ENCODE measurements at places on chromosomes 7 and 10.
A peak's percentile ranks its signal among the peaks of the same experiment; 100 is the strongest.

- no peak for DNase-seq
These were observed 9.0 kb downstream of the EIF4H start for GRCh38 chr7:74183142-74183541.

GRCh38 chr7:1939434-1940401 is 269.6 kb downstream of the ELFN1 start:
- peak; percentile 61 for DNase-seq

DNA sequence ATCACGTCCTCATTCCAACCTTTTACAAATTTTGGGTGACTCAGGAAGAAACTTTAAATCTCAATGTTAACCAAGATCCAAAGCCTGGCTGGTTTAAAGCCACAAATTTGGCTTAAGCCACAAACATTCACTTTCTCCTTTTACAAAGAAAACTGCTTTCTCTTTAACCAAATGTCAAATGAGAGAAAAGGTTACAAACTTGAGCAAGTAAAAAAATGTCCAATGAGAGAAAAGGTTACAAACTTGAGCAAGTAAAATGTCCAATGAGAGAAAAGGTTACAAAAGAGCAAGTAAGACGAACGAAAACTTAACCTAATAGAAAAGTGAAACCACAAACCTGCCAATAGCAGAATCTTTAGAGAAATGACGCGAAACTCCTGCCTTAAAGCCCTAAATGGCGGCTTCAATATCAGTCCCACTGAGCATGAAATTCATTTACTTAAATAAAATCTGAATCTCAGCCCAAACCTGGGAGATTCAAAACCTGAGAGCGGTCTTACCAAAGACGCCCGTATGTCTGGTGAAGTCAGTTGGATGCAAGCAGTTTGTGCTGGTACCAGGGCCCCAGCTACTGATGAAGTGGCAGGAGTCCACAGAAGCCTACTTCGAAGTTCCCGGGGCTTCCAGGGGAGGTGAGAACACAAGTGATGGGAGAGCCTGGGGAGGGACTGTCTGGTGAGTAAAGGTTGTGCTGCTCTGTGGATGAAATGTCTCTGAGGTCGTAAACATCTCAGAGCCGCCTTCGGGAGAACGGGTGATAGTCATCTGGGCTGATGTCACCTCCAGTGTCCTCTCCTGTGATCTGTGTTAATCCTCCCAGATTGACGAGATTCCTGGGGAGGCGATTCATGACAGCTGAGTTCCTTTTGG is 74.6 kb downstream of the PAXIP1 start:
- DNase-seq = peak; percentile 95

DNA sequence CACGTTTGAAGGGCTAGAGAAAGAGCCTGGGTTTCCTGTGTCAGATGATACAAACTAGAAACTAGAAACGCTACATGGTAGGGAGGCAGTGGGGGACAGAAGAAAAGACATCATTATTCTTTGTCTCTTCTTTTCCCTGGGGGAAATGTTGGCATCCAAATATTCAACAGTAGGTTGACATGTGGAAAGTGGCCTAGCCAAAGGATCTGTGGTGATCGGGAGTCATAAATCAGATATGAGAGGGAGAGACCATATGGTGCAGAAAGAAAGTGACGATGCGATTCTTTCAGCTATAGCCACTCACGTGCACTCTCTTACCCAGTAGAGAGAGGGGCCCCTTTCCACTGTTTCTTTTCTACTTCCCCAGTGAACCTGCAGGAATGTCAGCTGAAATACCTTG is 964.7 kb downstream of the LRMDA start:
- DNase-seq = peak; percentile 81

DNA sequence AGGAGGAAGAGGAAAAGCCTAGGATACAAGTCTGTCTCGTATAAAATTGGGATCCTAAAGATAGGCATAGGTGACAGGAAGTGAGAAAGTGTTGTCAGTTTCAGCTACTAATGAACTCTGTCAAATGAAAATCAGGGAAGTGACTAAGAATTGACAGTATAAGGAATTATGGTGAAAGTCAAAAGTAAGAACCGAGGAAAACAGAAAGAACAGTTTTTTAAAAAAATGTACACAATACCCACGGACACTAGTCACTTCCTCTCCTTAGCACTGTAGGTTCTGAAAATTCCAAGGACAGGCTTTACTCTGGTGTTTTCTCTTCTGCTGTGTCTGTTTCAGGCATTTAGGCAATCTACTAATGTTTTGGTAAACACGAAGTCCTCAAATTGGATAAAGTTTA is 42.3 kb downstream of the ATAD1 start:
- peak; percentile 22 for DNase-seq

DNA sequence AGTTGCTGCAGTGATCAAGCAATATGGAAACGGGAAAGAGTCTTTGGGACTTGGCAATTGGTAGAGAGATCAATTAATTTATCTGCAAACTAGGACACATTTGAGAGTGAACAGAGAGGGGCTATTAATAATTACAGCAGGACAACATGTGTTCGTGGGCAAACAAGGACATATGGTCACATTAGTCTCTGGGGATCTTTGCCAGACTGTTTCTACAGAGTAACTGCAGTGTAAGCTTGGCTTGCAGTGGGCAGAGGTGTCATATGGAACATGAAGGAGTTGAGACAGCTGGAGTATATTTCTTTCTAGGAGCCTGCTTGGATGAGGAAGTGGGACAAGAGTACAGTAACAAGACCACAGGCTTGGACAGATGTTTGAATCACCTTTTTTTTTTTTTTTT is 232.1 kb upstream of the LYZL1 start:
- peak; percentile 55 for DNase-seq

GRCh38 chr7:29146057-29146706 is at the start of gene CPVL:
TSS of gene CPVL (minus strand) at chr7:29146537. CDS start at chr7:29121061, 25,476 bp downstream.
- DNase-seq = peak; percentile 18

Measured in RPMI7951 (cell line).